Glomerular endothelial cell (primary cell): ENCODE measurements at places on chromosomes 7 and 10. TPM values are rescaled to one million over a fixed set of nuclear protein-coding genes. Genes with fewer than 3 reads are reported as not detected.

GRCh38 chr10:107971411-107971810 is 806.9 kb upstream of the SORCS1 start:
- no peak for DNase-seq

NEURL1 gene
- total RNA-seq, result 0.05 and 0.47 TPM in 2 replicates

MYH16 gene
- 0.12 and 1.3 TPM in 2 replicates for total RNA-seq

DNA sequence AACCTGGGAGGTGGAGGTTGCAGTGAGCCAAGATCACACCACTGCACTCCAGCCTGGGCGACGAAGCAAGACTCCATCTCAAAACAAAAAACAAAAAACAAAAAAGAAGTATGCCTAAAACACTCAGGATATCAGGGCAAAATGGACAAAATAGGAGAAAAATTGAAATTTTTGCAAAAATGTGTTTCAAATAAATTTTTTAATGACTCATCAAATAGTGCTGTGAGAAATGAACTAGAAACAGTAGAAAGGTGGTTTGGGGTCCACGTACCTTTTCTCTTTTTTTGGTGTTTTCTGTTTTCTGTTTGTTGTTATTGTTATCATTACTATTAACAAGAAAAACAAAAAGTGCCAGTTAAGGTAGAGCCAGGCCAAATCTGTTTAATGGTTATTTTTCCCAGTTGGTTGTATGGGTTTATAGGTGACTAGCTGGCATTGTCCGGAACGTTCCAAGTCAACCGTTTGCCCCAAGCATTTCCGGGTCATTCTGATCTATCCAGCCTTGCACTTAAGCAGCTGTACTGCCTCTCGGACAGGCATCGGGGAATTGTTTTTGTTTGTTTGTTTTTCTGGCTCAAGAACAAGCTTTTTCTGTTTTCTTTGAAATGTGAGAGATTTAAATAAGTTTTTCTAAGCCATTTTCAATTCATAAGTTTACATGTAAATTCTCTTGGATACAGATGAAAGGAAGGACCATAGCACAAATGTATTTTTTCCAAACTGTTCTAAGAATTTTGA is 157.0 kb upstream of the NEBL start:
- no peak for DNase-seq

DNA sequence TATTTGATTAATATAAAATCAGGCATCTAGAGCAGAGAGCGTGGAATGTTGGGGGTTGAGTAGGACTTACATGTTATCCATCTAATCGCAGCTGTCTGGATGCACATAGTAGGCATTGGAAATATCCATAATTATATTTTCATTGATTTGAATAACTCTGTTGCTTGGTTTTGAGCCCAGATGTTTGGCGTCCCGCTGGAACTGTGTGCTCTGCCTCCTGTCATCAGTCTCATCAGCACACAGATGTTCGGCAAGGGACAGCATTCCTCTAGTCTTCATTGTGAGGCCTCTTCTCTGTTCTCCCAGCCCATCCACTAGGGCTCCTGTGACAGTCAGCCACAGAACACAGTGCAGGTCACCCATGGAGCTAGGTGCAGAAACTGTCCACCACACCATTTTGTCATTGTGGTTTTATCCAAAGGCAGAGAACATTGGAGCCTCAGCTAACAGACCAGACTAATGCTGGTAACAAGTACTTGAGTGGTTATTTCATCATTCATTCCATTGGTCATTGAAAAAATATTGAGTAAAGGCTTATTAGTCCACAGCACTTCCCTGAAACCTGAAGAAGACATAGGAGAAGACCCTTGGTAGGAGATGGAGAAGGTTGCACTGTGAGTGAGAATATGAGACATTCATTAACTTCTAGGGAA is 927.4 kb downstream of the LRMDA start:
- no peak for DNase-seq

DNA sequence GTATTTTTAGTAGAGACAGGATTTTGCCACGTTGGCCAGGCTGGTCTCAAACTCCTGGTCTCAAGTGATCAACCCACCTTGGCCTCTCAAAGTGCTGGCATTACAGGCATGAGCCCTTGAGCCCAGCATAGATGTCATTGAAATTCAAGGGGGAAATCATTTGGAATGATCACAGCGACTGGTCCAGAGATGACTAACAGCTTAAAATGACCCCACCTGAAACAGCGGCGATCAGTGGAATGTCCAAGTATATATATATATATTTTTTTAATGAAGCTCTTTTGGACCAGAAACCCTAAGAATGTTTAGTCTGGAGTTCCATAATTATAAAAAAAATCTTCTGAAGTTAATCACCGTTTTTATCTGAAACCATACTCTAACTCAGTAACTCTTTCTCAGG is 12.5 kb upstream of the AKR1E2 start:
- no peak for DNase-seq

- DNase-seq, result no peak
These were observed 704.7 kb upstream of the C7orf33 start for GRCh38 chr7:147885869-147886268.

DNA sequence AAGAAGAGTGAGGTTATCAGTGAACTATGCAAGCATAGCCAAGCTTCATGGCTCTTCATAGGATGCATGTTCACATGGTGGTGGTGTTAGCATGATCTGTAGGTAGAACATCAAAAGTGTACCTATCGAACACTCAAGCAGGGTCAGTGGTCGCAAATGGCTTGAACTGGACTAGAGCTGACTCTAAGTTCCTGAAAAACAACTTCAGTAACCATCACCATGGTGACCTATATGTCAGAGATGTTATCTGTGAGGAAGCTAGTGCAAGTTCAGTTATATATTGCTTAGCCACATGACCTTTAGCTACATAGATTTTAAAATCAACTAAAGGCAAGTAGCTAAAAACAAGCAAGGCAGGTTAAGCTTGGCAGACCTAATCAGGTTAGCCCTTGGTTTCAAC is 163.1 kb upstream of the AGR3 start:
- DNase-seq, result no peak

CYTH3 gene
- total RNA-seq, result 21.1 and 30.7 TPM in 2 replicates

DNA sequence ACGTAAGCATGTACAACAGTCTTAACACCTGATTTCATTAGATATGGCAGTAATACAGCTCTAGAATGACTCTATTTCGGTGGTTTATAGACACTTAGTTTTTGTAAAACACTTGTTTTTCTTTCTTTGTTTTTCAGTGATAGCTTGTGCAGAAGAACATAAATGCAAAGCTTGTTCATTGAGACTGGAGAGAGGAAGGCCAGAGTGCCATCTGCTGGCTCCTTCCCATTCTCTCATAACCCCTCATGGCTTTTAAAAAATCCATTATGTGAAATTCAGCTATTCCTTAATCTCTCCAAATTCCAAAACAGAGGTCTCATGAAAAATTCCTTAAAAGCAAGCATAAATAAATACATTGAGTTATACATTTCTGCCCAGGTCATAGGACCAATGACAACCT is 76.3 kb downstream of the CACNB2 start:
- DNase-seq, result no peak

DNA sequence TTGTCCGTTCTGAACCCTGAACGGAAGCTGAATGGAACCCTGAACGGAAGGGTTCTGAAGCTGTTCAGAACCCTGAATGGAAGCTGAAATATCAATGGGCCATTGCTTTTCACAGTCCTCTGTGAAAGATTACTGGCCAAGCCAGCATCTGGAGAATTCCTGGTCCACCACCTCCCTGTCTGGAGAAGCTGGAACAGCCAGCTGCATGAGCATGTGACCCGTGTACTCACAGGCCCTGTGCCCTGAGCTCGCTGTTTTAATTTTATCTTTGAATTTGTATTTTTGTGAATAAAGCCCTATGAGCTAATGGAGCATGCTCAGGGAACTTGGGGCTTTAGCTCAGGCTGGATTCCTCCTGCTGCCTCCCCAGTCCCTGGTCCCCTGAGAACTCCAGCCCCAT is 37.2 kb downstream of the HTRA1 start:
- no peak for DNase-seq

- DNase-seq, result no peak
These were observed 3.1 kb downstream of the GIMAP2 start for GRCh38 chr7:150688630-150689029.

DNA sequence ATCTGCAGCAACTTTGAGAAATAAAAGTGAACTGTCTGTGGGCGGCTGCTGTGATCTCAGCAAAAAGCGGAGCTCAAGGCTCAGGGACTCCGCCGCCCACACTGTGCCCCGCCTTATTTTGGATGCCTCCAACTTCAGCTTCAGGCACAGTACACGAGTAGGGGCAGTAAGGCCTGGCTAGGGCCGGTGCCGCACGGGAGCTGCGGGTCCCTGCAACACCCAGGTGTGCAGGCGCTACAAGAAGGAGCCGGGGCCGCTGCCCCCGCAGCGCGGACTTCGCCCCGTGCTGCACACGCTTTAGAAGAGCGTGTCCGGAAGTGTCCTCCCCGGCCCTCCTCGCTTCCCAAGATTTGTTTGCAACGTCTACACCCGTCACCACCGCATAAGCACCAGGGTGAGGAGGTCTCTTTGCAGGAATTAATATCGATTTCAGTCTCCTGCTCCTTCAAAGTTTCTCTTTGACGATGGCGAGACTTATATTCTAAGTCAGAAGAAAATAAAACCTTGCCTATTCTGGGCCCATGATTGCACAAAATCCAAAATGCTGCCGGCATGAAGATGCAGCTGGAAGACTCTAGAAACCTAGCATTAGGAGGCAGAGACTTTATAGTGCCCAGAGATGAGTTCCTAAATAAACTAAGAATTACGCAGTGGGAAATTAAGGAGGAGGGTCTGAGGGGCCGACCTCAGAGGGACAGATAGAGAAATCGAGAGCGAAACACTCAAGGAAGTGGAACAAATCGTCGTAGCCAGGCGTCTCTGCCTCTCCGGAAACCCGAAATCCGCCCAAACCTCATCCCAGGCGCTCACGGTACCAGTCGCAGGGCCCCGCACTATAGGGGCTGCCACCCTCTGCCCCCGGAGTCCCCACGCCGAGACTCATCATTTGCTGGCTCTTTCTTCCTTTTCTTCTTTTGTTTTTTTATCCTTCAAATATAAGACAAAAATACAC is 6.4 kb downstream of the VAX1 start:
- DNase-seq, result no peak

DNA sequence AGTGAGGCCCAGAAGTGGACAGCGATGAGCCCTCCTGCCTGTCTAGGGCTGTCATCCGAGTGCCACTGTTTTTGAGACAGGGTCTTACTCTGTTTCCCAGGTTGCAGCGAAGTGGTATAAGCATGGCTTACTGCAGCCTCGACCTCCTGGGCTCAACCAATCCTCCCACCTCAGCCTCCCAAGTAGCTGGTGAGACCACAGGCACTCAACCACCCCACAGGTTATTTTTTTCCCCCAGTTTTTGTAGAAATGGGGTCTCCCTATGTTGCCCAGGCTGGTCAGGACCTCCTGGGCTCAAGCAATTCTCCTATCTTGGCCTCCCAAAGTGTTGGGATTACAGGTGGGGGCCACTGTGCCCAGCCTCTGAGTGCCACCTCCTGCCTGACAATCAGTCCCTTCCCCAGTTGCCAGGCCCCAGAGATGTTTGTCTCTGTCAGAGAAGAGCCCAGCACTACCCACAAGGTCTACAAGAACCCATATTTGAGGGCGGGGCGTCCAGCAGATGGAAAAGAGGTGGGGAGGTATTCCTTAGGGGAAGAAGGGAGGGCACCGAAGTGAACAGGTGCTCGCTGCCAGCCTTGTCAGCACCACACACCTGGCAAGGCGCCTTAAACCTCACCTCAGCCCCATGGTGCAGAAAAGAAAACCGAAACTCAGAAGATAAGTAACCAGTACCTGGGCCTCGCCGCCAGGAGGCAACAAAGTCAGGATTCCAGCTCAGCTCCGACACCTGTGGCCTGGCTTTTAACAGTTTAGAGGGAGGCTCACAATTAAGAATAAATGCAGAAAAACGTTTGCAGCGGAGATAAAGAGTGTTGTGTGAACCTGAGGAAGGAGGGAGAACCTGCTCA is 77.4 kb upstream of the ANLN start:
- DNase-seq, result no peak

DNA sequence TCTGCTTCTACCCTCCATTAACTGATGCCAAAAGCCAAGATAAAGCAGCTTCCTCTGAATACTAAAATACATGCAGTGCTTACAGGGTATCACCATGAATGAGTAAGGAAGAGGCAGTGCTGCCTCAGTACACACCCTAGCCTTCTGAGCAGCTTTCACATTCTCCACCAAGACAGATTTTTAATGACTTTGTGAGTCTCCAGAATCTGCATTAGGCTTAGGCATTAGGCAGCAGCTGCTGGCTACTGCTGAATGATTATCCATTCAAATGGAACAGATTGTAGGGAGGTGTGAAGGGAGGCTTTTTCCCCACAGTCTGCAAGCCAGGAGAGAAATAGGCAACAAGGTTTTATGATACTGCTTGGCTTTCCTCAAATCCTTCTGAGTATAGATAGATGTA is 1226.7 kb upstream of the LRRN3 start:
- no peak for DNase-seq

CUBN gene
- total RNA-seq, result 1.9 and 2.1 TPM in 2 replicates

- DNase-seq, result peak; percentile 37
These were observed 219.0 kb downstream of the CCDC3 start for GRCh38 chr10:12782537-12782936.

DNA sequence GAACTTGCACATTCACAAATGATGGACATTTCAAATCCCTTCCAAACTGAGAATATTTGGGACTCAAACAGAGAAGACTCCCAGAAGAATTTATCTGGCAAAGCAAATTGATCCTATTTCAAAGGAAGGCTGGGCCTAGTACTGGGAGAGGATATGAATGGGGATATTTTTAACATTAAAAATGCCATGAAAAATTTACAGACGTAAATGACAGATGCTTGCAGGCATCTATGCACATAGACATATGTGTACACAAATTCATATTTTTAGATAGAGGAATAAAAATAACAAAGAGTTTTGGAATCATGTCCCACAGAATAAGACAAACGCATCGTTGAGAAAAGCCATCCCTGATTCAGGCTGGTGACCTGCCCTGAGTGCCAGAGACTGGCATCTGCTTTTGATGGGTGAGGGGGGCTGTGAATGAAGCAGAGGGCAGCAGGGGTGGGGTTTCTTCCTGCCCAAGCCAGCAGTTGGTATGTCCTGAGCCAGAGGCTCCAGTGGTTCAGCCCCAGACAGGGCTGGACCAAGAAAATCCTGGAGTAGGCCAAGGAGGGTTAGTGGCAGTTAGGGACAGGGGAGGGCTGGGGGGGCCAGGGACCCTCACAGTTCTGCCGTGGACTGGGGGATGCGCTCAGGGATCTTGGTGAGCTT is 138.5 kb downstream of the SLIT1 start:
- no peak for DNase-seq

SLC13A1 gene
- total RNA-seq, result not detected in 2 replicates

GRCh38 chr10:131222986-131223385 is 88.5 kb downstream of the TCERG1L start:
- no peak for DNase-seq

CPA2 gene
- not detected in 2 replicates for total RNA-seq

MINDY4 gene
- 5.4 and 6.7 TPM in 2 replicates for total RNA-seq

DNA sequence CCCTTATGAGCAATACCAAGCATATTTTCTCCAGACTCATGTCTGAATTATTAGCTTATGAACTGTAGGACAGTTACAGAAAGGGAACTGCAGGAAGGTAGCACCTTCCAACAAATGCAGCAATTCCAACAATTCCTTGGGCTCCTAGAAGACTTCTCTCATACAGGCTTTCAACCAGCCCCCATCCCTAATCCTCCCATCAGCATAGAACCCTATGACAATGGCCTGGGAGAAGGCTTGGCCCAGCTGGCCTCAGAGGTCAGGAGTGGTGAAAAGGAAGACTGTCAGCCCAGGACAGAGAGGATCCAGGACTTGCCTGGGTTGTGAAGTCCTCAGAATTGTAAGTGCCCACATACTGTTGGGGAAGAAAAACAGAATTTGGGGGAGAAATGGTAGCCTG is 5.9 kb downstream of the VPS41 start:
- DNase-seq, result no peak
